ENCODE measurements at places on chromosomes 11 and 22.

GRCh38 chr11:36390963-36391471, 94.9 kb downstream of the PRR5L start:
- DNase-seq, result no peak

- no peak for DNase-seq
Measured at GRCh38 chr22:17774926-17775685, 837 bp upstream of the BID start.

GRCh38 chr11:119427279-119427678, 4.3 kb upstream of the THY1 start:
- no peak for DNase-seq

GRCh38 chr11:34784318-34784841, 131.8 kb downstream of the APIP start:
- no peak for DNase-seq

DNA sequence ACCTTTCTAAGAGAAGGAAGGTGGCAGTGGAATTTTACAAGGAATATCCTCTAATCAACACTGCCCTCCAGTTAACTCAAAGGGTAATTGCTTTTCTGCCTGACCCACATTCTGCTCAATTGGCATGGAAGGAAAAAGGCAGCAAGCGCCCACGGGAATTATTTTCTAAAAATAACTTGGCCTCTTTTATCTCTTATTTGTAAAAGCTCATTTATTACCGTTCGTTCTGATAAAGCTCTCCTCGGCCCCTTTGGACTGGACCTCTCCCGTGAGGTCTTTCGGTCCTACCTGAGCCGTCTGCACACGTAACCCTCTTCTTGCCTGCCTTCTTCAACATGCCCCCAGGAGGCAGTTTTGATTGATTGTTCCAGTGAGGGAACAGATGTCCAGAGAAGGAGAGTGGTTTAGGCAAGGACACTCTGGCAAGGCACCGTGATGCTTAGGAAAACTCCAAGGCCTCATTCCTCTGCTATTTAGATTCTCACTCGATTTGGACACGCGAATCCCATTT, 53.2 kb upstream of the CRTAM start:
- DNase-seq, result no peak

DNA sequence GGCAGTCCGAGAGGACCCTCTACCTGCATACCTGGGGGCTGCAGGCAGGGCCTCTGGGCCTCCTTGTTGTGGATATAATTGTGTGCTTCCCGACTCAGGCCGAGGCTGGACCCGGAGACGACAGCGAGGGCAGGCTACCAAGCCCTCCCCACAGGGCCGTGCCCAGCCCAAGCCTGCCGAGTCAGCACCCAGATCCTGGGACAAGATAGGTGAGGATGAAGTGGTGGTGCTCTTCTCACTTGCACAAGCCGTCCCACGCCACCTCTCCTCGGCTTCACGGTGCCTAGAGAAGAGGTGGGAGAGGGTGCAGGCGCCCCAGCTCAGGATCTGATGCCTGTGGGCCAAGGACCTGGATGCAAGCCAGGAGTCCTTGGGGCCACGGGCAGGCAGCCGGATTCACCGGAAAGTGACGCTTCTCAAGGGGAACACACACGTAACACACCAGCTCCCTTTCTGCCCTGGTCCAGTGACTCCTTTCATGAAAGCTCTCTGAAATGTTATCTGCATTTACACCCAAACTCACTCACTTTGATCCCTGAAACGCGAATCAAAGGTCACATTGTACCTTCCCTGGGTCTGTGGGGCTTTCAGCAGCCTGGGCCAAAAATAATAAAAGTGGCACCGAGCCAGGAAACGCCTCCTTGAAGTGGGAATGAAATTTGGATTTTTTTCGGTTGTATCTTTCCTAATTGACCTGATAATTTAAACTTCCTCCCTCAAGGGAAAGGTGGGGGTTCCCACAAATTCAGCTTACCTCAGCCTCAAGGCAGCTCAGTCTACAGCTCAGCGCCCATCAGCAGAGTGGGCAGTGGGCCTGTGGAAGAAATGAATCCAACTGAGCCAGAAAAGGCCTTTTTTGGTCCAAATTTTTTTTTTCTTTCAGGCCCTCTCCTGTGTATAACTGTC, 1.1 kb upstream of the GNB1L start:
- peak; percentile 66 for DNase-seq

GRCh38 chr22:44894321-44894720, 115.5 kb downstream of the PHF21B start:
- DNase-seq, result no peak

- DNase-seq, result no peak
Measured at GRCh38 chr11:118714816-118715215, 35.4 kb upstream of the TREH start.

- no peak for DNase-seq
Measured at GRCh38 chr11:94450048-94450447, 43.6 kb downstream of the MRE11 start.

DNA sequence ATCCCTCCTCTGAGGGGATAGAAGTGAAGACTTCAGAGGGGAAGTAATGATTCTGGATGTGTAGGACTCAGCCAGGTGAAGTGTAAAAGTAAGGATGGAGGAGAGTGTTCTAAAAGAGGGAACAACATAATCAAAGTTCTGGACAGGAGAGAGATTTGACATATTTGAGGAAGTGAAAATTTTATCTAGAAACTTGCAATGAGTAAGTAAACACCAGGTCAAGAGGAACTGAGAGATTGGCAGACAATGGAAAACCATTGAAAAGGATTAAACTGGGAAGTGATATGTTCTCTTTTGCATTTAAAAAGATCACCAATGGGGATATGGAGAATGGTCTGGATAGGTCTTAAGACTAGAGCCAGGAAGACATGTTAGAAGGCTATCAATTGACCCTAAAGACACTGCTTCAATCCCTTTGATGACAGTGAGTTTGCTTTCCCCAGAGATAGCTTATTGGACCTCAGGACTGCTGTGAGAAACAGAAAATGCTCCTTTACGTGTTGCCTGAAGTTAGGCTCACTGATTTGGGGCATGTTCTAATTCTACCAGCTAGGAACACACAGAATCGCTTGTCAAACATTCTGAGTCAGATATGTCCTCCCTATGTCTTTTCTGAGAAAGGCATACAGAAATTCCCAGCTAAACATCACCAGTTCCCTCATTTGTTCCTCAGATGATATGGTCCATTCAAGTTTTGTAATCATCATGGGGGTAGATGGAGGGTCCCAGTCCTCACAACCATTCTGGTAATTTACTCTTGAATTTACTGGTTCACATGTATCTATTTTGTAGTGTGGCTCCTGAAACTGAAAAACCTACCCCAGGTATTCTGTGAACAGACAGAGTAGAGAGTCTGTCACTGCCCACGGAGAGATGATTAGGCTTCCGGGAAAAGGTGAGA, 144.9 kb downstream of the MAML2 start:
- no peak for DNase-seq

- DNase-seq, result no peak
Measured at GRCh38 chr11:70734379-70734778, 336.1 kb downstream of the CTTN start.

DNA sequence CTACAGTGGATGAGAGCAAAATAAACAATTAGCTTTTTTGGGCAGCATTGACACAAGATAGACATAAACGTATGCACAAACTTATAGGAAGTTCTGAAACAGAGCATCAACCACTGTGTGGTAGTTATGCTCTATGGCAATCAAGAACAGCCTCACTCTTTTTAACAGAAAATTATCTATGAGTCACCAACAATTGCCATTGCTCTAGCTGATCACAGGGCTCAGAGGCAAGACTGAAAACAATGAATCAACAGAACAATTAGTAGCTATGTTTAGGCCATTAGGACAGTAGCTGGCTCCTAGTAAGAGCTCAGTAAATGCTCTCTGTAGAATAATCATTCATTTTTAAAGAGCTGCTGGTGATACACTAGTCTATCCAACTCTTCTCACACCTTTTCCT, 34.9 kb upstream of the PICALM start:
- no peak for DNase-seq

DNA sequence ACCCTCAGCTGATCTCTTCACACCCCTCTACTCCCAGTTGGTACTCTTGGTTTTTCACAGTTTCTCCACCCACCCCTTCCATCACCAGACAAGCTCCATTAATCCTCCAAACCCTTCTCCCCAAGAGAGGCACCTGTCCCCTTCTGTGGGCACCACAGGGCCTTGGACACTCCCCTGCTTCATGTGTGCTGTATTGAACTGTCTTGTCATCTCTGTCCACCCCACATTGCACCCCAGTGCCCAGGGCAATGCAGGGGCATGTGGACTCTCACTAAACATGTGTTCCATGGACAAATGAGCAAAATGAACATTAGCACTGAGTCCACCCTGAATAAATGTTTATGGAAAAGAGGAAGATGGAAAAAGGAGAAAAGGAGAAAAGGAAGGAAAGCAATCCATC, 181.4 kb downstream of the BCR start:
- DNase-seq, result no peak

DNA sequence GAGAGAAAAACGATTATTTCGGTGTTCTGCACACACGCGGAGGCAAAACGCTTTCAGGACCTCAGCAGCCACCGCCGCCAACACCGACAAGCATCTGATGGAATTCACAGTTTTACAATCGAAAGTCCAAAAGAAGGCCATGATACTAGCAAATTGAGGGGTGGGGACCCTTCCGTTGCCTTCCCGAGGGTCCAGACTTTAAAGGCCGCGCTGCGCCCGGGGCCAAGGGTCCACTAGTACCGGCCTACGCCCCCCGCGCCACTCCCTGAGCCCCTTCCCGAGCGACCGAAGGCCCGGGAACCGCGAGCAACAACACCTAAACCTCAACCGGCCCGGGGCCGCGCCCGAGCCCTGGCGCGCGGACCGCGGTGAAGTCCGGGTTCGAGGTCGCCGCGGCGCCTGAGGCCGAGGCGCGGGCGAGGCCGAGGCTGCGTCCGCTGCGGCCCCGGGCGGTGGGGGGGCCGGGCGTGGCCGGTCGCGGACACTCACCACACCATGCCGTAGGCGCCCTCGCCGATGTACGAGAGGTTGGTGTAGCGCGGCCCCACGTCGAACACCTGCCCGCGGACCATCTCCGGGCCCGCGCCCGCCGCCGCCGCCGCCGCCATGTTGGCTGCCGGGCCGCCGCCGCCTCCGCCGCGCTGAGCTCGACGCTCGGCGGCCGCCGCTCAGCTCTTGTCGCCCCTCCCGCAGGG, 465 bp downstream of the MAPK1 start:
- DNase-seq, result peak; percentile 39

DNA sequence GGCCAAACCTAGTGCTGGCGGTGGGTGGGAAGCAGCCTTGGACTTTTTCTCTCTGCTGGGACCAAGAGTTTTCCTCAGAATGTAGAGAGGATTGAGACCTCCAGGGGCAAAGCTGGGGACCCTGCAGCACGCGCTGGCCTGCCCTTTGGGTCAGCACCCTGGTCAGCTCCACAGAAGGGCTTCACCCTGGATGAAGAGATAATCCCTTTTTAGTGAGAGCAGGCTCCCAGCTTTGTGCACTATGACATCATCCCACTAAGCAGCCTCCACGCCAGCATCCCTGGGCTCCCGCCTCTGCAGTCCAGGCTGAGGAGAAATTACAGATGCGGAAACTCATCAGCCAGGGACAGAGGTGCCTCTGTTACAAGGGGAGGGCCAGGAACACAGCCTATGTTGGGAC, 23.5 kb downstream of the DRICH1 start:
- DNase-seq, result no peak

GRCh38 chr11:19660076-19660475, 52.6 kb upstream of the NAV2 start:
- no peak for DNase-seq

DNA sequence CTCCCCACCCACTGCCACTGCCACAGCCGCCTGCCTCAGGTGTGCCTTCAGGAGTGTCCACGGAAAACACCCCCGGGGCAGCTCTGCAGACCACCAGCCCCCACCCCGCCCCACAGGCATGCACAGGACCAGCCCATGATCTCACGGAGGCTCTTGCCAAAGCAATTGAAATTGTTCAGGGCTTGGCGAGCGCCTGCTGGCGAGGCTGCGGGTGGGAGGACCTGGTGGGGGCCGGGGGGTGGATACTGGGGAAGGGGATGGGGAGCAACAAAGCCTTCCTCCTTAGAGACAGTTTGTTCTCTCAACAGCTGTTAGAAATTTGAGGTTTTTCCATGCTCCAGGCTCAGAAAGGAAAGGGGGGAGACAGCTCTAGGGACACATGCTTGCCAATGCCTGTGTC, 274.7 kb downstream of the MN1 start:
- DNase-seq, result no peak

DNA sequence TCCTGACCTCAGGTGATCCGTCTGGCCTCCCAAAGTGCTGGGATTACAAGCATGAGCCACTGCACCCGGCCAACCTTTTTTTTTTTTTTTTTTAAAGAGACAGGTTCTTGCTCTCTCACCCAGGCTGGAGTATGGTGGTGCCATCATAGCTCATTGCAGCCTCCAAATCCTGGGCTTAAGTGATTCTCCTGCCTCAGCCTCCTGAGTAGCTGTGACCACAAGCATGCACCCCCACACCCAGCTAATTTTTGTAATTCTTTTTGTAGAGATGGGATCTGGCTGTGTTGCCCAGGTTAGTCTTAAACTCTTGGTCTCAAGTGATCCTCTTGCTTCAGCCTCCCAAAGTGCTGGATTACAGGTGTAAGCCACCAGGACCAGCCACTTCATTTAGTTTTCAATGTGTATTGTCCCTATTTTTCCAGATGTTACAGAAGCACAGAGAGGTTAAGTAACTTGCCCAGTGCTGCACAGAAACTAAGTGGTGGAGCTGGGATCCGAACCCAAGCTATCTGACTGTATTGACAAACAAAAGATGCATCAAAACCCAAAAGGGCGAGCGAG, 55.6 kb upstream of the GRK3 start:
- DNase-seq, result no peak

DNA sequence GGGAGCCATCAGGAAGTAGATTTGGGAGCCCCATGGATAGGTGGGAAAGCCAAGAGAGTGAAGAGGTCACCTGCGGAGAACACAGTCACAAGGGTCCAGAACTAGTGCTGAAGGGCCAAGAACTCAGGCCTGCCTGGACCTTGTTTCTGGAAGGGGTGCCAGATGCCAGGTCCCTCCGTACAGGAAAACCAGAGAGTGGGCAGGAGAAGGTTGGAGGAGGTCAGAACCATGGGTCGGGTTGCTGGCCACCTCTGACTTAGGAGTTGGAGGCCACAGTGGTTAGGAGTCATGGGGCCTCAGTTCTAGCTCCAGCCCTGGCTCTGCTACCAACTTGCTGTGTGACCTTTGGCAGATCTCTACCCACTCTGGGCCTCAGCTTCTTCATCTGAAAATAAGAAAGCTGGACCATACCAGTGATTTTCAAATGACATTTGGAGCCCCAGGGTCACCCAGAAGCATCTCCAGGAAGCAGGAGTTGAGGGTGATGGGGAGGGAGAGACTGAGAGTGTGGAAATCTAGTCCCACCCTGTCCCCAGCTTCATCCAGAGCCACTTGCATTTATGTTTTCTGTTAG, 20.8 kb upstream of the TUB start:
- no peak for DNase-seq

- no peak for DNase-seq
Measured at GRCh38 chr11:116418388-116419041, 354.3 kb downstream of the BUD13 start.

Data from activated T-cell treated with anti-CD3 and anti-CD28 coated beads, Interleukin-2, amount 50 U/mL, for 1 hour (primary cell).